ENCODE measurements at places on chromosomes 3 and 15. TPM values are rescaled to one million over a fixed set of nuclear protein-coding genes. Genes with fewer than 3 reads are reported as not detected.

The CORO2B gene
- total RNA-seq = 3.5 TPM

The ZNF620 gene
- total RNA-seq = 1.6 TPM

The RNU5B-1 gene
- not detected for total RNA-seq

The SYNPR gene
- total RNA-seq = not detected

The CHD2 gene
- total RNA-seq = 28.1 TPM

The SEMA7A gene
- total RNA-seq = 2.0 TPM

The P2RY13 gene
- total RNA-seq = not detected

The ITIH4 gene
- 0.65 TPM for total RNA-seq

The TRPC1 gene
- 8.3 TPM for total RNA-seq

The KLHL40 gene
- total RNA-seq = not detected

The RPL15 gene
- 2,934 TPM for total RNA-seq

The ECE2 gene
- total RNA-seq = not detected

The DNAJA4 gene
- not detected for total RNA-seq

The ADAMTS9 gene
- total RNA-seq = 0.78 TPM

The OSBPL10 gene
- total RNA-seq = 15.5 TPM

The PTX3 gene
- total RNA-seq = 1.0 TPM

The ASB14 gene
- not detected for total RNA-seq

The ANKUB1 gene
- total RNA-seq = not detected

The FAM219B gene
- total RNA-seq = 40.8 TPM

The MST1R gene
- 6.0 TPM for total RNA-seq

The GOLGA6L9 gene
- 3.0 TPM for total RNA-seq

The NOP10 gene
- 553 TPM for total RNA-seq

The SCN11A gene
- not detected for total RNA-seq

The IL20RB gene
- total RNA-seq = 1.3 TPM

The NEO1 gene
- 40.5 TPM for total RNA-seq

The HDC gene
- not detected for total RNA-seq

The MRPL3 gene
- total RNA-seq = 116 TPM

The RTP4 gene
- not detected for total RNA-seq

The TLR9 gene
- not detected for total RNA-seq

The PLA2G4D gene
- not detected for total RNA-seq

The MKRN3 gene
- total RNA-seq = 2.5 TPM
